8988T (cell line): ENCODE measurements at places on chromosomes 4 and X.

- DNase-seq = no peak
These were observed 6.9 kb downstream of the APEX2 start for GRCh38 chrX:55006827-55007621.

GRCh38 chrX:29746326-29746725, 469.0 kb upstream of the MAGEB2 start:
- no peak for DNase-seq

DNA sequence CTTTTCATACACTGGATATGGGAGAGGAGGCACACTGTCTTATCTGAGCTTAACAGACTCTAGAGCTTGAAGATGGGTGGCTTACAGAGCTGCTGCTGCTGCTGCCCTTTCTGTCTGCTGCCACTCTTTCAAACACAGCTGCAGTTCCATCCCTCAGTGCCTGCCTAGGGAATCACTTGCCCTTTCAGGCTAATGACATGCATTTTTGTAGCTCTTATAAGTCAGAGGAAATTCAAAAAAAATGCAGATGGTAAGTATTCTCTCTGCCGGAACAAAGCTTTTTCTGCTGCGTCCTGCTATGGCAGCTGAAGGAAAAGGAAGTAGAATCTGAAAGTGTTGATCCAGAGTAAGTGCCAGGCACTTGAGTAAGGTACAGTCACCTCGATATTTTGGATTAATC, 460.4 kb upstream of the DIAPH2 start:
- no peak for DNase-seq

GRCh38 chr4:5785806-5786680, 75.0 kb downstream of the EVC start:
- no peak for DNase-seq

GRCh38 chr4:184389978-184390900, 84.1 kb downstream of the IRF2 start:
- DNase-seq = no peak

DNA sequence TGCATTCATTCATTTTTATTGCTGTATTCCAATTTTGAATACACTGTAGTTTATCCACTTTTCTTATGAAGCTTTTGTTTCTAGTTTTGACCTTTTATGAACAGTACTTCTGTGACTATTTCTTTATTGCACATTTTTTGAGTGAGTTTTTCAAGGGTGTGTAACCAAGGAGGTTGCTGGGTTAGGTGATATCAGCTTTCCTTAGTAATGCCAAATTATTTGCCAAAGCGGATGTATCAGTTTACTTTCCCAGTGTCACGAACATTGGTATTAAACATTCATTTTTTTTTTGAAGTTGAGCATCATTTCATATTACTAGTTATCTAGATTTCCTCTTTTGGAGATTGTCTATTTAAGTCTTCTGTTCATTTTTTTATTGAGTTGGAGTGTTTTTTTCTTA, 32.9 kb downstream of the STIM2 start:
- DNase-seq = no peak

DNA sequence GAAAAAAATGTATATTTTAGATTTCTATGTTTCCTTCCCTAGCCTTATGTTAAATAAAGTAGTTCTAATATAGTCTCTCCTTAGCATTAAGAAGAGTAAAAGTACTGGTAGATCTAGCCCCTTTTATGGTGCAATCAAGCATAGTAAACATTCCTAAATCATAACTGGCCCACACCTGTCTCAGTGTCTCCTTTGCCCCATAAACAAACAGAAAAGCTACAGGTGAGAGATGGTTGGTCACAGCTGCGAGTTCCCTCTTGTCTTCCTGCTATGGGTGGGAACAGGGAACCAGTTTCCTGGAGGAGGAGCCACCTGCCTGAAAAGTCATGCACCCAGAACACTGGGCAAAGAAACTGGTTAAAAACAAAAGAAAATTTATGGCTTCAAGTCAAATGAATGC, 16.6 kb downstream of the SOWAHB start:
- DNase-seq = no peak

DNA sequence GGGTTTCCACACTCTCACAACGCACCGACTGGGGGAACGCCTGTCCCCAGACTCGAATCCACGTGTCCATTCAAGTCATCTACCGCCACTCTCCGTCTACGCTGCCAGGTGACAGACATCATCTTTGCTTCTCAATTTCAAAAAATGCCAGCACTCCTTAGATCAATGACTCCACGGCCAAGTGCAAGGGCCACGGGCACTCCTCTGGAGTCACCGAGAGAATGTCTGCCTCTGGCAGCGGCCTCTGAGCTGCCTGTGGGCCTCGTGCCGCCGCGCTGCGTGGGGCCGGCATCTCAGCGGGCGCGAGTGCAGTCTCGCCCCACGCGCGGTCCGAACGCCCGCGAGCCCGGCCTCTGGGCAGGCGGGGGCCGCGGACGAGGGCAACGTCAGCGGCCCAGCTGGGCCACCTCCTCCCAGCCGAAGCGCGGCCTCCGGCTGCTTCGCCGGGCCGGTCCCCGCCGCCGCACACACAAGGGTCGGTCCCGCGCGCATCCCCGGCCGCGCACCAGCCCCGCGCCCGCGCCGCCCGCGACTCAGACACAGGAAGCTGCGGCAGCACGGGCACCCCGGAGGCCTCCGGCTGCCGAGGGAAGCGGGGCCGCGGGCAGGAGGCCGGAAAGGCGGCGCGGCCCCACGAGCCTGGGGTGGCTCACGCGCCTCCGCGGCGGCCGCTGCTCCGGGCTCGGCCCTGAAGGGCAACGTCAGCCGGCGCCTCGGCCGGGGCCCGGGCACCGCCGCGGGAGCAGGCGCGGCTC, 450 bp downstream of the ACSL1 start:
- DNase-seq = peak; percentile 61

DNA sequence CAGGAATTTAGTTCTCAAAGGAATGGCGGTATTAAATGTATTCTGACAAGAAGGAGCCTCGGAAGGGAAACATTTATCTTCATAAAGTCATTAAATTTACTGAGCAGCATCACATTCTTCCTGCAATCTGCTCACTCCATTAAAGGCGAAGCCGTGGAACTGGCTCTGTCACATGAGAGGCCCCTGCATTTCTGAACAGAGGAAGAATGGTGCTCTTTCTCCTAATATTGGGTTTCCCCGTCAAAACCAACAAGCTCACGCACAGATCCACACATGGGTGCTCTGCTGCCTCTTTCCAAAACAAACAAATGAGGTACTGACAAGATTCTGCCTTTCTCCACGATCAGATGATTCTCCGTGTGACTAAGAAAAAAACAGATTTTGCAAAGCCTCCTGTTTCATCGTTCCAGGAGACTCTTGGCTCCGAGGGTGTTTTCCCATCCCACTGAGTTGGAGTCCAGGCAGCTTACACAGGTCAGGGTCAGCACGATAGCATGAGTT, 191.2 kb downstream of the IDS start:
- no peak for DNase-seq

DNA sequence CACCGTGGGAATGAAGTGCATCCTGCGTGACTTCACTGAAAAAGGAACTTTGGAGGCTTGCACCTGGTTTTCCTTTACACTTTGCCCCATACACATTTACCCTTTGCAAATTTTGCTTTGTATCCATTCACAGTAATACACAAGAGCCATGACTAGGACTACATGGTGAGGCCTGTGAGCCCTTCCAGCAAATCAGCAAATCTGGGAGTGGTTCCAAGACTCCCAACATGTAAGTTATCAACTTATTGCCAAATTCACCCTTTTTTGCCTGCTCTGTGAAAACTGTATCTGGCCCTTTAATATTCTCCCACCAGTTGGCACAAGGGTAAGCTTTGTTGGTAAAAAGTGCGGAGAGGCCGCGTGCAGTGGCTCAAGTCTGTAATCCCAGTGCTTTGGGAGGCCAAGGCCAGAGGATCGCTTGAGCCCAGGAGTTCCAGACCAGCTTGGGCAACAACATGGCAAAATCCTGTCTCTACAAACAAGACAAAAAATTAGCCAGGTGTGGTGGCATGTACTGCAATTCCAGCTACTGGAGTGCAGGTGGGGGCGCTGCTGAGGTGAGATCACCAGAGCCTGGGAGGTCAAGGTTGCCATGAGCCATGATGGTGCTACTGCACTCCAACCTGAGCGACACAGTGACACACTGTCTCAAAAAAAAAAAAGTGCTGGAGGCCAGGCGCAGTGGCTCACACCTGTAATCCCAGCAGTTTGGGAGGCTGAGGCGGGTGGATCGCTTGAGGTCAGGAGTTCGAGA, 5.0 kb downstream of the PRMT9 start:
- no peak for DNase-seq

DNA sequence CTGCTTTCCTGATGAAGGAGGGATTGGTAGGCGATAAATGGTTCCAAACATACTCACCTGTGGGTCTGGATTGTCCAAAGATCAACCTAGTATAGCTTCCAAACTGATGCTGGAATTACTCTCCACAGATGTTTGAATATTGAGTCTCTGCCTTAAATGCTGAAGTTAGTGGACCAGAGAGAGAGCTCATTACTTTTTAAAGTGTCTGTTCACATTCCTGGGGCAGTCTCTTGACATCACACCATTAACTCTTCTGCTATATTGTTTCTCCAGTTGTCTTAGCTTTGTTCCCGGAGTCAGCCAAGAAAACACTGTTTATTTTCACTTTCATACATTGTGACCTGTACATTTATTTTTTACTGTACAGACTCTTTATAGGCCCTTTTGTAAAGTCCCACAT, 35.4 kb downstream of the ARHGEF38 start:
- DNase-seq = no peak

GRCh38 chr4:37197899-37198298, 46.6 kb upstream of the NWD2 start:
- DNase-seq = no peak

- no peak for DNase-seq
These were observed 72.2 kb upstream of the RBPJ start for GRCh38 chr4:26248647-26249046.

DNA sequence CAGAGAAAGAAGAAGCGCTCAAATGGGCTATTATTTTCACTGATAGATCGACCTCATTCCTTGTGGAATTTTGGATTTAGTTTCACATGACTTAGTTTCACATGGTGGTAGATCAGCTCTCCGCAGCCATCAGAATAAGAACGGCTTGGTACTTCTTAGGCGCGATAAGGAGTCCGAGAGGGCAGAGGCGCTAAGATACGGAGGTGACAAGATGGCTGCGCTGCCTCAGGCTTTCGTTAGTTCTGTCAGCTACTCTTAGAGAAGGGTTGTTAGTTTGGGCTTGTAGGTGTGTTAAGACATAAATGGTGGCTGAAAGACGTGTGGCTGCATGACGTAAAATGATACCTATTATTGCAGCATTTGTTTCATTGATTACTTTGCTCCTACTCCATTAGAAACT, 169.1 kb downstream of the UNC5C start:
- no peak for DNase-seq

- peak; percentile 57 for DNase-seq
These were observed 18.9 kb downstream of the CNGA2 start for GRCh38 chrX:151753313-151754046.

- DNase-seq = no peak
These were observed 36.8 kb downstream of the VSIG4 start for GRCh38 chrX:66002824-66003680.

DNA sequence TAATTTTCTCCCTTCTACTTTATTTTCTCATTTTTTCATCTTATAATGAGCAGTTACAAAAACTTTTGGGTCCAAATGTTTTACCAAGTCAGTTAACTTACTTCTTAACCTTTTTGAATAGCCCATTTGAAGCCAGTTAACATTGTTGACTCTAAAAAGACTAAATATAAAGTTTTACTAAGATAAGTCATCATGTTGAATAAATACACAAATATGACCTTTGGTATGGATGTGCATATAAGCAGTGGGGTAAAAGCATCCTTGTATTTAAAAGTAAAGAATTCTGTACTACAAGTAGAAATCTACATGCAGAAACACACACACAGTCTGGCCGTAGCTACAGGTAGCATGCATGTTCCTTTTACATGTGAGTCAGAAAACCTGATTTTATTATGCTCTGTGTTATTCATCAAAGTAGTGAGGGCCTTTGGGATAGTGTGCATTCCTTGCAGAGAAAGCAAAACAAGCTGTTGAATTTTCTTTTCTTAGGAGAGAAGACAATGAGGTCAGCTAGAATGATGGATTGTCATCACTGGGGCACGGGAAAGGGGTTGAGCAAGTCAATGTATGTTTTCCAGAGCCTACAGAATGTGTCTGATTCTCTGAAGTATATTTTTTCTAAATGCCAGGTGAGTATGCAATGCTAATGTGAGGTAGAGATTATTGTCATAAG, 533.2 kb upstream of the AGA start:
- DNase-seq = no peak

- no peak for DNase-seq
These were observed 23.1 kb downstream of the MAGEA8 start for GRCh38 chrX:149903889-149904748.

- peak; percentile 37 for DNase-seq
These were observed 672 bp downstream of the LONRF3 start for GRCh38 chrX:118974908-118975671.

- DNase-seq = no peak
These were observed 566.2 kb upstream of the IGFBP7 start for GRCh38 chr4:57676394-57676793.

DNA sequence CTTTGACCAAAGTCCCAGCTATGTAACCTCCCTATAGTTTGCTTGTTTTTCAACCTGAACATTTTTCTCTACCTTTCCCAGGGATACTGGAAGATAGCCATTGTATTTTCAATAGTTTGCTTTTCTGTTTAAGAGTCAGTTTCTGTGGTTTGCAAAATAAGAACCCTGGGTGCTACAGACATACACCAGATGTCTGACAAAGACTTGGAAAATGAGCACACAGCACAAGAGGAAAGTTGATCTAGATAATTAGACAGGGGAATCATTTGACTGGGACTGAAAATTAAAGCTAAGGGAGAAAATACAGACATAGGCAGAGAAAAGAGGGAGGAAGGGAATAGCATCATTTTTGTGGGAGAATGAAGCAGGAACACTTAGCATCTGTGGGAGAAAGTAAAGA, 218.3 kb upstream of the CNKSR2 start:
- no peak for DNase-seq
